ENCODE measurements at places on chromosomes 16 and 17.

- peak; percentile 17 for DNase-seq
Measured at GRCh38 chr17:57761887-57762286, 16.8 kb upstream of the CCDC182 start.

GRCh38 chr16:86245895-86246294, 264.4 kb upstream of the FOXF1 start:
- no peak for DNase-seq

DNA sequence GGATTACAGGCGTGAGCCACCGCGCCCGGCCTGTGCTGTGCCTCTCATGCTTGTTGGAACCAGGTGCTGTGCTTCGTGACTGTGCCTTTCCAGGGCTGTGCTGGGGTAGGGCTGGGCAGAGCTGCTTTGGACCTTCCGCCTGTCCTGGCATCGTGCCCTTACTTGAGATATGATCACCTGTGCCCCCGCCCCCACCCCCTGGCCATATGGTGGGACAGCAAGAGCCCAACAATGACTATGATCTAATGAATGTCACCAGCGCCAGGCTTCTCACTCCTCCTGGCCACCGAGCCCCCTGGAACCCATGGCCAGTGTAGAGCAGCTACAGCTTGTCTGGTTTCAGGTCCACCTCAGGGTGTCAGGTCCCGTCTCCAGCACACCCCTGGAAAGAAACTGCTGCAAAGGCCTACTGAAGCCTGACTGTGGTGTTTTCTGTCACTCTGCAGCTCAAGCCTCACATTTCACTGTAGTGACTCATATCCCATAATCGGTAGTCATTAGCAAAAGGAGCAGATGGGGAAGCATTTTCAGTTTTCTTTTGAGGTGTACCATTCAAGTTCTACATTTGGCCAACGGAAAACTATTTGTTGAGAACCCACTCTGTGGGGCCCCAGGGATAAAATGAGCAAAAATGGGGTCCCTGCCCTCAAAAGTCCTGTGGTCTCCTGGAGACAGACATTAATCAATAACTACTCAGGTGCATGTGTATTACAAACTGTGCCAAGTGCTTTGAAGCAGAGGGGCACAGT, 22.1 kb downstream of the FCSK start:
- DNase-seq: no peak

DNA sequence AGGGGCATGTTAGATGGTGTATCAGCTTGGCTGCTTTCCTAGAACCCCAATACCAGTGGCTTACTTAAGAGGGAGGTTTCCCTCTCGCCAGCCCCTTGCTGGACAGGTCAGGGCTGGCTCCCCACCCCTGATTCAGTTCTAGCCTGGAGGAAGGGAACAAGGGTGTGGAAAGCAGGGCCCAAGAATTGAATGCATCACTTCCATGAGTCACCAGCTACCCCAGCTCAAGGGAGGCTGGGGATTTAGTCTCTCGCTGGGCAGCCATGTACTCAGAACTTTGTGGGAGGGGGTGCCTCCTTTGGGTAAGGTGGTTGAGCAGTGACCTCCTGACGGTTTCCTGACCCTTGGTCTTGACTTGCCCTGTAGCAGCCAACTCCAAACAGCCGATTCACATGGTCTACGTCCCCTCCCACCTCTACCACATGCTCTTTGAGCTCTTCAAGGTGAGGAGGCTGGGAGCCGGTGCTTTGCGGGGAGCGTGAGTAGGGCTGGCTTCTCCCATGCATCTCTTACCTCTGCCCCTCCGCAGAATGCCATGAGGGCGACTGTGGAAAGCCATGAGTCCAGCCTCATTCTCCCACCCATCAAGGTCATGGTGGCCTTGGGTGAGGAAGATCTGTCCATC, 12.8 kb downstream of the PDK2 start:
- DNase-seq: no peak

DNA sequence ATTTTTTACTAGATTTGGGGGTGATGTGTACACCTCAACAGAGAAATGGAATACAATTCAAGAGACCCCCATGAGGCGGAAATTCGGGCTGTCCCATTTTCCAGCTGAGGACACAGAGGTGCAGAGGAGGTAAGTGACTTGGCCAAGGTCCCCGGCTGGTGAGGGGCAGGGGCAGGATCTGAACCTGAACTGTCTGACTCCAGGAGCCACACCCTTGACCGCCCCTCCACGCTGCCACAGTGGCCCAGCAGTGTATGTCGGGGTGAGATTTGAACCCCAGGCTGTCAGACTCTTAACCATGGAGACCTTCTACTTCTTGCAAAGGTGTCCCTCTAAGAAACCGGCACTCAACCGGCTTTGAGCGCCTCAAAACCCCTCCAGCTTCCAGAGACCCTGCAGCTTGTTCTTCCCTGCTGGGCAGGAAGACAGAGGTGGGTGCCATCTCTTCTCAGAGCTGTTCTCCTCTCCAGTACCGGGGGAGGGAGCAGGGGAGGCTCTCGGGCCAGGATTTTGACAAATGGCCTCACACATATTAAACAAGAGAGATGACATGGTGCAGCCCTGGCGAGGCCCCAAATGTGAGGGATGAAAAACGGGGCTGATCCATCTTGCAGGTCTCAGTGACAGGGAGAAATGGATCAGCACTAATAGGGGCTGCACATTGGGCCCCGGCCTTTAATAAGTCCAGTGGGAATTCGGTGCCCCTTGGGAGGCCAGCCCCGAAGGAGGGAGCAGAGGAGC, 222.3 kb downstream of the GSG1L start:
- DNase-seq: no peak

DNA sequence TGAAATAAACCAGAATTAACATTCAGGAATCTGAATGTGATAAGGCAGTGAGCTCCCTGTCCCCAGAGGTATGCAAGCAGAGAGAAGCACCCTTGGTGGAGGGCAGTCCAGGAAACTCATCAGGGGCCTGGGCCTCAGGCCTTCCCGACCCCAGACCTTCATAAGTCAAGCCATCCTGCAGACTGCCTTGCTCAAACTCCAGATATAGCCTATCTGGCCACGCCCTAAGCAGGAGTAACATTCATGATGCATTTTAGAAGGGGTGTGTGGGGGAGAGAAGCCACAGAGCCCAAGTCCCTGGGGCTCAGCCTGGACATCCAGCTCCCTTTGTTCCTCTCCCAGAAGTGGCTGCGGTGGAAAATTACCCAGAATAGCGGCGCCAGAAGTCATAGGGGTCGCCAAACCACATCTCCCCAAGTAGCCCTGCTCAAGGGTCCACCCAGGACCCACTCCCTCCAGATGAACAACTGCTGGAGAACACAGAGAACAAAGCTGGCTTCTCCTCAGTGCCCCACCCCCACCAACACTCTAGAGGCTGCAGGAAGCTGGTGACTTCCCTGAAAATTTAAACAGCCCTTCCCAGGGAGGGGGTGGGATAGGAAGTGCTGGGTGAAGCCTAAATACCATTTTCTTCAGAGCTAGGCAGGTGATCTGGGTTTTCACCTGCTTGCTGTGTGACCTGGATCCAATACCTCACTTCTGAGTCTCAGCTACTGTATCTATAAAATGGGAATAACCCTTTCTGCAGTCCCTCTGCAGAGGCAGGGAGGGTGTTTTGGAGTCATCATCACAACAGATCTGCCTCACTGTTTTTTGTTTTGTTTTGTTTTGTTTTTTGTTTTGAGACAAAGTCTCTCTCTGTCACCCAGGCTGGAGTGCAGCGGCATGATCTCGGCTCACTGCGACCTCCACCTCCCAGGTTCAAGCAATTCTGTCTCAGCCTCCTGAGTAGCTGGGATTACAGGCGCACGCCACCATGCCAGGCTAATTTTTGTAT, 1.5 kb upstream of the SREBF1 start:
- no peak for DNase-seq

DNA sequence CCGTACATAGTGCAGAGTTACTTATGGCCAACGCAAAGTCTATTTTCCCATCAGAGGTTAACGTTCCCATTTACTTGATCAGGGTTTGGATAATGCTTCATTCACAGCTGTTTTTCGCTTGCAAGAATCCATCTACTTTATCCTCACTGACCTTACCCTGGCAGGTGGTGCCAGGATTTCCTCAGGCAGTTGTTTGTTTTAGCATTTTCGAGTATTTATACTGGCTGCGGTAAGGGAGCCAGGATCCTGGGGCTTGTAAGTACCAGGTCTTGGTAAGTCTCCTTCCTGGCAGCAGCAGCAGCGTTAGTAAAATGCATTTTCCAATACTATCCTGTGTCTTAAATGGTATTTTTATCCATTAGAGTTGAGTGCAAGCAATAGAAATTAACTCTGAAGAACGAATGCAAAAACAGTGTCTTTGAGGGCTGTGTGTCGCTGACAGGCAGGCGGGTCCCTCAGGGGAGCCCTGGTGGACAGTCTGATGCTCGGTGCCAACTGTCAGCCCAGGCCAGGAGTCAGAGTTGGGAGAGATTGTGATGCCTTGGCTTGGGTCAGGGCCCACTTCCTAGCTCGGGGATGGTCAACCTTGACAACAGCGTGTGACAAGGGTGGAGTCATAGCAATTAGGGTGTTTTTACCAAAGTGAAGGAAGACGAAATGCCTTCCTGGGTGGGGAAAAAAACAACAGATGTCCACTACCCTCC, 92.4 kb upstream of the HSBP1 start:
- no peak for DNase-seq

DNA sequence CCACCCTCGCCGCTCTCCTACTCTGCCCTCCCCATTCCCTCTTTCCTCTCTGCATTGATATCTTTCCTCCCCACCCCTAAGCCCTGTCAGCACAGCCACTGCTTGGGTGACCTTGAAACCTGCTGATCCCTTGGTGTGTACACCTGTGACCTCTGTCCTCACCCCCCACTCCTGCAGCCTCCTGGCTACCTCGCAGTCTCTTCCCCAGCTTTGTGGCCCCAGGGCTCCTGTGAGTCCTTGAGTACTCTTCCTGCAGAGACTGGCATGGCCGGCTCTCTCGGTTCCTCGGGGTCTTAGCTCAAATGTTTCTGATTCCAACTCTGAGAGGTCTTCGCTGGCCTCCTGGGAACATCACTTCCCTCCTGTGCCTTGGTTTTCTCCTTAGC, 31.7 kb downstream of the ADCY7 start:
- no peak for DNase-seq

GRCh38 chr16:84323606-84324005, 28.9 kb downstream of the WFDC1 start:
- DNase-seq: no peak

GRCh38 chr17:8119581-8120519, 1.5 kb upstream of the ALOXE3 start:
- peak; percentile 97 for DNase-seq

DNA sequence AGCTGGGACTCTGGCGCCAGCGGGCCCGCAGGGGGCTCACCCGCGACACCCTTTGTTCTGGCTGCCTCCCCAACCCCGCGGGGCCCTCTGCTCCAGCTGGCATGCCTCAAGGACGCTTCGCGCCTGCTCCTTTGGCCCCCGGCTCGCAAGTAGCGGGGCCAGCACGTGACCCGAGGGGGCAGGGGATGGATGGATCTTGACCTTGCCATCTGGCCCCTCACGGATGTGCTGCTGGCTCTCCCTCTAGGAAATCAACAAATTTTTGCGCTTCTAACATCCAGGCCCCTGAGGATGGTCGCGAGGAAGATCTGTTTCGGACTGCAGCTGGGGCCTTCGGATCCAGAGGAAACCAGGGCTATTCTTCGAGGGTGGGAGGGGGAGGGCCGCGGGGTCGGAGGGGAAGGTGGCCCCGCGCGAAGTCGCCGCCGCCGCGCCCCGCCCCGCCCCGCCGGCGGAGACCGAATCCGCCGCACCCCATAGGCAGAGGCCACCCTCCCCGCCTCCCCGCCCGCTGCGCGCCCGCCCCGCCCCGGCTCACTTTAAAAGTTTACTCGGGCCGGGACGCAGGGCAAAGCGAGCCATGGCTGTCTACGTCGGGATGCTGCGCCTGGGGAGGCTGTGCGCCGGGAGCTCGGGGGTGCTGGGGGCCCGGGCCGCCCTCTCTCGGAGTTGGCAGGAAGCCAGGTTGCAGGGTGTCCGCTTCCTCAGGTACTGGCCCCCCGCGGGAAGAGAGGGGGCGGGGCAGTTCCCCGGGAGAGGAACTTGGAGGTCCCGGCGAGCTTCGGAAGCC, at the start of gene ACSF2:
TSS of gene ACSF2 (plus strand) at position 537 of the 790 bp plus-strand sequence. CDS start at position 581, 44 bp downstream.
- DNase-seq: peak; percentile 21

GRCh38 chr17:49687878-49688491, 10.1 kb upstream of the SPOP start:
- no peak for DNase-seq

GRCh38 chr16:81595629-81596292, 151.2 kb downstream of the CMIP start:
- DNase-seq: no peak

DNA sequence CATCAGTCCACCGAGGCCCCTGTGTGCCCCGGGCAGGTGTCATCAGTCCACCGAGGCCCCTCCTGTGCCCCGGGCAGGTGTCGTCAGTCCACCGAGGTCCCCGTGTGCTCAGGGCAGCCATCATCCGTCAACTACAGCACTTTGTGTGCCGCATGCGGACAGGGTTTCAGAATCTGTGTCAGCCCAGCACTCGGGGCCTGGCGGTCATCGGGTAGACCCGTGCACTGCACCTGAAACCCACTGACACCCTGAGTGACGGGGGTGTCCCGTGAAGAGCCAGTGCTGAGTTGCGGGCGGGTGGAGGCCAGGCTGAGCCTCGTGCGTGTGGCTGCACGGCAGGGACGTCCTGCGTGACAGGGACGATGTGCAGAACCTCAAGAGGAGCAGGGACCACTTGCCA, 38.4 kb downstream of the BAHCC1 start:
- DNase-seq: no peak

DNA sequence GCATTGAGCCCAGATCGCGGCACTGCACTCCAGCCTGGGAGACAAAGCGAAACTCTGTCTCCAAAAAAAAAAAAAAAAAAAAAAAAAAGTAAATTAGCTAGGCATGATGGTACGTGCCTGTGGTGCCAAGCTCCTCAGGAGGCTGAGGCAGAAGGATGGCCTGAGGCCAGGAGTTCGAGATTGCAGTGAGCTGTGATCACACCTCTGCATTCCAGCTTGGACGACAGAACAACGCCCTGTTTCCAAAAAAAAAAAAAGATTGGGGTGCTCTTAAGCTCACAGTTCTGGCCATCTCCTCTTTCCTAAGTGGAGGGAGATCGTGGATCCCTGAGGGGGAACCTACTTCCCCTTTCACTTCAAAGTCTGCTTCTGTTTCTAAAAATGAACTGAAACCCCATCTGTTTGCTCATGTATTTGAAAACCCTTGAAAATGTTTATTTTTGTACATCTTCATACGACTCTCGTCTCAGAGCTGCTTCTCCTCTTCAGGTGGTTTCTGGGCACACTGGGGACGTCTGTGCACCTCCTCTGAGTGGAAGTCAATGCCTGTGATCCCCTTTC, 138.8 kb downstream of the PRKCA start:
- DNase-seq: no peak

- no peak for DNase-seq
Measured at GRCh38 chr16:74252329-74252728, 44.3 kb upstream of the PSMD7 start.

GRCh38 chr17:16534236-16534635, 34.8 kb downstream of the ZNF287 start:
- no peak for DNase-seq

GRCh38 chr17:3977387-3977786, 13.2 kb upstream of the ATP2A3 start:
- no peak for DNase-seq

- no peak for DNase-seq
Measured at GRCh38 chr17:45363498-45363897, 46.7 kb upstream of the MAP3K14 start.

GRCh38 chr16:28264656-28265055, 27.7 kb upstream of the SBK1 start:
- no peak for DNase-seq
